ENCODE measurements at places on chromosomes 11 and 22.

DNA sequence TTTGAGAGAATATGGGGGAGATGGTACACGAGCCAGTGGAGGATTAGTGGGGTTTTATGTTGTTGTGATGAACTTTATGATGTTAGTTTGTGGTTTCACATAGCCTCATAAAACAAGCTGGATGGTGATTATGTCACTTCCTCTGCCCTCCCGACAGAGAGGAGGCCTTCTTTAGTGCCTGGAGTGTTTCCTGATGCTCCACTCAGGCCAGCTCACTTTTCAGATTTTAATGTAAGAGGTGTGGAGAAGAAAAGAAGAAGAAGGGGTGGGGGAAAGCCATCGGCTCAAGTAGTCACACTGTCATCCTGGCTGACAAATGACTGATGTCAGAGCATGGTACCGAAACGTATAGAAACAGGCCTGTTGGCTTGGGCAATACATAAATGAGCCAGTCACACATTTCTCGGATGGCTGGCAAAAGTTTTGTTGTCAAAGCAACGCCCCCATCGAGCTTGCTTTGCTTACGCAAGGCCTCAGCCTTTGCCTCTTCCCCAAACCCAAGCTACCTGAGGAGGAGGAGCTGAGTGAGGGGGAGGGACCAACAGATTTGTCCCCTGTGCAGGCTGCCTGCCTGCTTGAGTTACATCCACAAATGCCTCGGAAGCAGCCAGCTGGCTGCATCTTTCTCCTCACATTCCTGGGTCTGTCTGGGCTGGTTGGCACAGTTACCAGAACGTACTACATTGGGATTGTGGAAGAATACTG lies at the start of gene HEPHL1:
Gene HEPHL1 (plus strand): TSS at position 578 of the 705 bp plus-strand sequence. CDS start 15 bp downstream, at position 593.
- no peak for DNase-seq

GRCh38 chr11:57900320-57900719 lies 123.4 kb upstream of the OR9Q1 start:
- no peak for DNase-seq

GRCh38 chr11:41134971-41135370 lies 324.5 kb downstream of the LRRC4C start:
- no peak for DNase-seq

DNA sequence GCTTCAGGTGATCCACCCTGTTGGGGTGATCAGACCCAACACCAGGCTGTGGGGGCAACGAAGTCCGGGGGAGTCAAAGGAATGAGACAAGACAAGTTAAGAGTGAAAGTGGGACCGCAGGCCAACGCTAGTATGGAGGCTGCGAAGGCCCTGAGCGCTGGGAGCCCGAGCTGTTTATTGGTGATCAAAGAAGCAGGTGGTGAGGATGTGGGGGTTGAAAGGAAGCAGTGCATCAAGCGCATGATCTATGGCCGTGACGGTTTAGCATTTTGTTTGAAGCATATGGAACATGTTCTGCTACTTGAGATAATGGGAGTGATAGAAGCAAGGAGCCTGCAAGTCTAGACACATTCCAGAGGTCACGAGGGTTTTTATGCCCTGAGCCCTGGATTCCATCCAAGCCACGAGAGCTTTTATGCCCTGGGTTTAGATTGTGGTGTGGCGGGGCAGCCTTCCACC lies 49.5 kb downstream of the MCHR1 start:
- peak; percentile 93 for DNase-seq

GRCh38 chr11:126423743-126424142 lies 68.3 kb downstream of the ST3GAL4 start:
- DNase-seq: no peak

Data from SK-N-DZ (cell line).